ENCODE measurements at places on chromosomes 5 and 9.

DNA sequence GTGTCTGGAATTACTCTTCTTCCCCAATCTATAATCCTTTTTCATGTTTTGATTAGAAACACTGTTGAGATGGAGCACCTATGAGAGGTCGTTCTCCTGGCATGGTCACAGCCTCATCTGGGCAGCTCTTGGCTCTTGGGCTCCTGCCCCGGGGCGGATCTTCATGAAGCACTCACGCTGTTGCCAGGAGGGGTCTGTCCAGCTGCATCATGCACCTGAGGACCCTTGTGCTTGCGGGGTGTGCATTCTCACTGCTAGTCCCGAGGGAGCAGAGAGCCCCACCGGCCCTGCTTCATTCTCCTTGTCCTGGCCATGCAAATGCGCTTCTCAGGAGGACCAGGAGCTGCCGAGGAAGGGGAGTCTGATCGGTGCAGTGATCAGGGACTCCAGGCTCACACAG, 117.6 kb upstream of the S1PR3 start:
- DNase-seq = no peak

GRCh38 chr9:134432471-134432870, 106.2 kb downstream of the RXRA start:
- no peak for DNase-seq

GRCh38 chr5:33309068-33309467, 131.7 kb upstream of the TARS1 start:
- DNase-seq = no peak

DNA sequence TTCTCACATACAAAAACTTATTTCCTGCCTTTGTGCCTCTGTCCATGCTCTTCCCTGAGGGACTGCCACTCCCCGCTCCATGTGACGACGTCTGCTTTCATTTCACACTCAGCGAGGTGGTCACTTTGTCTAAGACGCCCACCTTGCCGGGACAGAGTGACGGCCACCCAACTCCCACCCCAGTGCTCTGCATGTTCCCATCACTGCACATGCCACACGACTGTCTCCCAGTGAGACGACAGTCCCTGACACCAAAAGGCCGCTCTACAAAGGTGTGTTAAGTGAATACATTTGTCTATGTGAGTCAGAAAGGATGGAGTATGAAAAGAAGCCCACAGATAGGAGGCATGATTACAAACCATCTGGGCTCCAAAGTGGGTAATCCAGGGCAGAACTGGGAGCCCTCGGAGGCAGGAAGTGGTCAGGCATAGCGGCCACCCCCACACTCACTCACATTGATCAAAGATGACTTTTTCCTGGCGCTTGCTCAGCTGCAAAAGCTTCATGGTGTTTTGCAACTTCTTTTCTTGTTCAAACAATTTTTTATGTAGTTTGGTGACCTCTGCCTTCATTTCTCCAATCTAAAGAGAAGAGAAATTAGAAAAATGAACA, 185.8 kb downstream of the CDK5RAP2 start:
- DNase-seq = no peak

- no peak for DNase-seq
These were observed 308.4 kb downstream of the MSX2 start for GRCh38 chr5:175032741-175033151.

GRCh38 chr5:84229045-84229444, 155.6 kb downstream of the EDIL3 start:
- DNase-seq = no peak

DNA sequence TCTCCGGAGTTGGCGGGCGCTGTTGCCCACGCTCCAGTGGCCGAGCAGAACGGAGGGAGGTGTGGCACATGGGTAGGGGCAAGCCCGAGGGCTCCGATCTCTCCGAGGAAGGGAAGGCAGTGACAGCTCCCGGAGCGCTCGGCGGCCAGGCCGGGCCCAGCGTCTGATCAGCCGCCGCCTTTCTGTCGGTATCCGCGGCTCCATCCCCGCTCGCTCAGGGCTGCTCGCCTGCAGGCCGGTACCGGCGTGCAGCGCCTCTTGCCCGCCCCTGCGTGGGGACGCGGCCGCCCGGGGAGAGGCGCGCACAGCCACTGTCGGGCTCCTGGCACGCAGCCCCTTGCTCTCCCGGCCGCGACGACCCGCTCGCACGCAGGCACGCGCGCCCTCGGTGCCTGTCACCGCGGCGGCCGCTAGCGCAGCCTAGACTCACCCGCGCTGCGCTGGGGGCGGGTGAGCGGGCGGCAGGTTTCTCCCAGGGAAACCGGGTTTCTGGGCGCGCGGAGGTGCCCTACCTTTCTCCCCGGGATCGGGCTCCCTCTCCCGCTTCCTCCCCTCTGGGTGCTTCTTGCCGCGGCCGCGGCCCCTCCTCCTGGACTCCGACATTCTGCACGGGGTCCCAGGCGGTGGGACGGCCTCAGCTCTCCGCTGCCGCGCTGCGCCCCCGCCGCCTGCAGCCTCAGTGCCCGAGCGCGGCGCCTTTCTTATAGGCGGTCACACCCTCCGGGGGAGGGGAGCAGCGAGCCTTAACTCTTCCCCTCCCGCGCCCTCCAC, 108.4 kb downstream of the PSD2 start:
- peak; percentile 18 for DNase-seq

DNA sequence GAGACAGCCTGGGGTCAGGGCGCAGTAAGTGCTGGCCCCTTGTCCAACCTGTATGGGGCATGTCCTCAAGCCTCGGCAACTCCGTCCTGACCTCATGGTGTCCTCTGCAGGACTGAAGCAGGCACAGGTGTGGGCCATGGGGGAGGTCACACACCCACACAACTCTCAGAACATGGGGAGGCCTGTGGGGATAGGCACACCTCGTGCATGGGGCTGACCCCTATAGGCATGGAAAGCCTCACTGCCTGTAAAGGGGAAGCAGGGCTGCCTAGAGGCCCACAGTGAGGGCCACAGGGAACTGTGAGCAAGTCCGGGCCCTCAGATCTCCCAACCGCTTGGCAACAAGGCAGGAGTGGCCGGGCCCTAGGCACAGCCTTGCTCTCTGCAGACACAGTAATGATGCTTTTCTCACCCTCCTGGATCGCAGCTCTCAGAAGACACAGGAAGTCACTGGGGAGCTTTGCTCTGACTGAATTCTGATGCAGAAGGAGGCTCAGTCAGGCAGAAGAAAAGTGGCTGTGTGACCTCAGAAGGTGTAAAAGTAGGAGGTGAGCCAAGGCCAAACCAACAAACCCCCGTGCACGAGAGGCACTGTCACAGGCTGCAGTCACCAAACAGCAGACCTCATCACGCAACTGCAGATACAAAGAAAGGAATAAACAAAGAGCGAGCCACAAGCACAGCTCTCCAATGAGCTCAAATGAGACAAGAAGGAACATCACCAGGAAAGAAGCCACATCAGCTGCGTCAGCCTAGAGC, 5.4 kb downstream of the IPPK start:
- DNase-seq = no peak

- DNase-seq = no peak
These were observed 95.1 kb upstream of the CCNG1 start for GRCh38 chr5:163342306-163342705.

- no peak for DNase-seq
These were observed 833 bp downstream of the C5orf24 start for GRCh38 chr5:134846641-134846960.

- DNase-seq = no peak
These were observed 50.7 kb downstream of the PRRC1 start for GRCh38 chr5:127568166-127568565.

- no peak for DNase-seq
These were observed 4.5 kb downstream of the PRELID2 start for GRCh38 chr5:145830594-145830993.

- no peak for DNase-seq
These were observed 9.6 kb downstream of the TLE4 start for GRCh38 chr9:79581388-79581787.

DNA sequence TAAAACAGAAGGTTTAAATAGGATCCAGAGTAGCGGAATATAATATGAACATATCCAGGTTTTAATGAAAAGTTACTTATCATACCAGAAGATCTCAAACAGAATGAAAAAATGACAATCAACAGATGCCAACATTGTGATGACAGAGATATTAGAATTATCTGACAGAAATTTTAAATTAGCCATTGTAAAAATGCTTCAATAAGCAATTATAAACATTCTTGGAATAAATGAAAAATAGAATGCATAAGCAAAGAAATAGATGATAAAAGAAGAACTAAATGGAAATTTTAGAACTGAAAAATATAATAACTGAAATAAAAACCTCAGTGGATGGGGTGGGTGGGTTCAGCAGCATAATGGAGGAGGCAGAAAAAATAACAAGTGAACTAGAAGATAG, 37.2 kb downstream of the ZMAT2 start:
- DNase-seq = no peak

DNA sequence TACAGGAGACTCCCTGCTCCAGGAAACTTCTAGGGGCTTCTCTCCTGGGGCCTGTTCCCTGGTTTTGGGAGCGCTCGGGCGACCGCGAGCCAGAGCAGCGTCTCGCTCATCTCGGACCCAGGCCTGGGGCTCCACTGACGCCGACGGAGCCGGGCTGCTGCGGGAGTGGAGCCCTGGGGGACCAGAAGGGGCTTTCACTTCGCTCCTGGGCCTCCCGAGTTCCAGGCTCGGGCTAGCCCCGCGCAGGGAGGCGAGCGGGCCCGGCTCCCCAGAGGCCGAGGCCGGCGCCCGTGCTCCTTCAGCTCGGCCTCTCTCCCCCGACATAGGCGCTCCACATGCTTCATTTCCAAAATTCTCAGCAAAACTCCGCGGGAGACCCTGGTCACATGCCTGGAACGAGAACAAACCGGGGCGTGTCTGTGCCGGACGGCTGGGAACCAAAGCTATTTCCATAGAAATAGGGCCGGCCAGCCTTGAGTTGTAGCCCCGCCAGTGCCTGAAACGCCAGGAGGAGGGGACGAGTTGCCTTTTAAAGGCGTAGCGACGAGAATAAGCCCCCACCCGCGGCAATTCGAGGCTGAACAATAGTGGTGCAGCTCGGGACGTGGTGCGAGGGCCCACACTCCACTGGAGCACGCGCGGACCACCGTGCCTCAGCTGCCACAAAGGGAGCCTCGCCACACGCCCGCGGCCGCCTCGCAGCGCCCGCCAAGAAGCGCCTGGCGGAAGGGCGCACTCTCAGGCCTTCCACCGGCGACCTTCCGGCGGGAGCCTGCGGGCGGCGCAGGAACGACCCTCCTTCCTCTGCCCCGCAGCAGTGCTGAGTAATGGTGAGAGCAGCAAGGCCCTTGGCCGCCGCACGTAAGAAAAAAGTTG, 1.1 kb upstream of the G3BP1 start:
- peak; percentile 65 for DNase-seq

GRCh38 chr5:109997161-109997560, 307.4 kb downstream of the MAN2A1 start:
- DNase-seq = no peak

DNA sequence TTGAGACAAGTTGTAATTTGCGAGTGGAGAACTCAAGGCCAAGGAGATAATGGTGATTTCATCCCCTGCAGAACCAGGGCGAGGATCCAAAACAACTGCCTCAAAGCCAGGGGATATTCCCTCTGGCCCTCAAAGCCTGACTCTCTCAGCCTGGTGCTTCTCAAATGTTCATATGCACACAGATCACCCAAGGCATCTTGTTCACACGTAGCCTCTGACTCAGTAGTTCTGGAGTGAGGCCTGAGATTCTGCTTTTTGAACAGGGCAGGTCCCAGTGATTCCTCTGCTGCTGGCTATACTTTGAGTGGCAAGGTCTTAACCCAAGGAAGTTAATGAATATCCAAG, 30.2 kb upstream of the WWC1 start:
- DNase-seq = no peak

DNA sequence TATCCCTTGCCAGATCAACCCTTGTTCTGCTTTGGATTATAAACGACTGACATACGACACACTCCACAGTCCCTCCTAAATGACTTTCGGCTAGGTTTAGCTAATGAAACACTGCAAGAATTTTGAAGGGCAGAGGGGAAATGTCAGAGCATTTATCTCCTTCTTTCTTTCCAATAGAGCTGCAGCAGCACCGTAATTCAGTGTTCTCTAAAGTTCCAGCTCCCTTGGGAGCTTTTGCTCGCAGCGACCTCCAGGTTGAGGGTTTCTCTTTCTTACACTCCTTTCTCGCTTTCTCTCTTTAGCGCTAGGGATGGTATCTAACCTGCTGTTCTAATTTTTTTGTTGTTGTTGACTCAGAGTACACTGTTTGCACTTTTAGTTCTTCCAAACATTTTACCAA, 467.1 kb upstream of the ST8SIA4 start:
- DNase-seq = no peak

DNA sequence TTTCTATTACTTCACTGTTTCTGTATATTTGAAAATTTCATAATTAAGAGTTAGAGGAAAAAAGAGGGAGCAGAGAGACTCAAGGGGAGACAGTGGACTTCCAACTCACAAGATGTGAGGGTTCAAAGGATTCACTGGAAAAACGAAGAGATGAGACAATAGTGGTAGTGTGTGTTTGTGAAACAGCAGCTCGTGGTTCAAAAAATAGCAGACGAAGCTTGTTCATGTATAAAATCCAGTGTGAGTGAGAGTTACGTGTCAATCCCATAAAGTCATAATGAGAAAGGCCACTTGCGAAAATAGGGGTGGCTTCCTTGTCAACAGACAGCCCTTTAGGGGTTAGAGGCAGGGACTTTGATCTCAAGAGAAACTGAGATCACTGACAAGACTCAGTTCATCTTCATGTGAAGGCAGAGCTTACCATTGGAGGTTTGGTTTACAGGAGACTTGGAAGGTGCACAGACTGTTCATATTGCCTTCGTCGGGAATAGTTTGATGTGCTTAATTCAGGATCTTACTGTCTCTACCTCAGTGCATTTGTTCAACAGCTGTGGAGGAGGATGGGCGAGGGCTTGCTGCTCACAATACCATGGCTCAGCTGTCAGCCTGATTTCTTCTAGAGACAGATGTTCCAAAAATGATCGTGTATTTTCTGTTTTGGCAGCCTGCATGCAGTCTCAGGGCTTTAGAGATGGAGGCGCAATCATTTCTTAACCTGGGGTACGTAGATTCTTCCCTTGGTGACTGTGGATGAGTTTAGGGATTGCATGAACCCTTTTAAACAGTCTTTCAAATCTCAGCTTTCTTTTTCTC, 105.7 kb upstream of the KLF9 start:
- DNase-seq = no peak

DNA sequence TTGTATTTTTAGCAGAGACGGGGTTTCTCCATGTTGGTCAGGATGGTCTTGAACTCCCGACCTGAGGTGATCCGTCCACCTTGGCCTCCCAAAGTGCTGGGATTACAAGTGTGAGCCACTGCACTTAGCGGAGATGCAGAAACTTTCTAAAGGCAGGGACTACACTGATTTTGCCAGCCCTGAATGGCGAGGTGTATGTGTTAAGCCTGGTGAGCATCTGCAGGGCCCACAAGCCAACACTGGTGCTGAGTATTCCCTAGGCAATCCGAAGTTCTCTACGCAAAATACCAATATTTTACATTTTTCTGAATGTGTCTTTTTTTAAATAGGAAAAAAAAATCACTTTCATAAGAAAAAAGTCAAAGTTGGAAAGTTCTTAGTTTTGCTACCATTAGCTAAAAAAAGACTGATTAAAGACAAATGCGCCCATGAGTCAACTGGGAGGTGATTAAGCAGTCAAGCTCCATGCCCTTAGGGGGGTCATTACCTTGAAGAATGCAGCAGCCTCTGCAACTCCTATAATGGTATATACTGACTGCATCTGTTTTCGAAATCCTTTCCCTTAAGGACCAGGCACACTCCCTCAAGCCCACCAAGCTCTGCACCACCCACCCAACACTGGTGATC, 502.8 kb downstream of the BNC2 start:
- DNase-seq = no peak
